ENCODE measurements at places on chromosomes 5 and 9.

DNA sequence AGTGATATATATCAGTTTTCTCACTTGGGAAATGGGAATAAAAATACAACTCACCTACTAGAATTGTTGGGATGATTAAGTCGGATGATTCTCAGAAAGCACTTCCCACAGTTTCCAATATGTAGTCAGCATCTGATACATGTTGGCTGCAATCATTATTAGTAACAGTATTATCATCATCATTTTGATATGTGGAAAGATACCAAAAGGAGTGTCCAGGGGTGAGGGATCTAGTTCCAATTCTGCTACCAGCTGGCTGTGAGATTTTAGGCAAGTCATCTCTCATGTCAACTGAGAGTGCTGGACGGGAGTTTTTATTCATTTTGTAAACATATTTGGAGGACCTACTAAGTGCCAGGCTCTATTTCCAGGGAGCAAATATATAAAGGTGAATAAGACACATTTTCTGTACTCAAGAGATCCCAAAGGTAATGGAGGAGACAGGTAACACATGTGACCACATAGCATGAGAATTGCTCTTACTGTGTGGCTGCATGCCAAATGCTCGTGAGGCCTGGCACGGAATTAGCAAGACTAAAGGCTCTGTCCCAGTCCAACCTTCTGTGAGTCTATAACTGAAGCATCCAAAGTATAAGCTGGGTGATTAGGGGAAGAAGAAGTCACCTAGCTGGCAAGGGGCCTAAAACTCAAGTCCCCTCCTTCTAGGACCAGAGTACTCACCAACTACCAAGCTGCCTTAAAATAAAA is 83.0 kb downstream of the GRIA1 start:
- H3K4me1 ChIP-seq, result no peaks in the 10 kb centered on the region
- no peak for DNase-seq
- no peak overlapping the region for H3K27ac ChIP-seq
- H3K27me3 ChIP-seq, result no peaks in the 10 kb centered on the region
- no peaks in the 10 kb centered on the region for H3K36me3 ChIP-seq

- H3K4me3 ChIP-seq, result no peak overlapping the region
- H3K4me1 ChIP-seq, result no peaks in the 10 kb centered on the region
- no peak overlapping the region for H3K27ac ChIP-seq
- H3K27me3 ChIP-seq, result no peaks in the 10 kb centered on the region
These were observed 1816.5 kb downstream of the MAT2B start for GRCh38 chr5:165321912-165322311.

GRCh38 chr9:131917009-131917408 is 162.7 kb downstream of the MED27 start:
- DNase-seq, result no peak
- H3K4me3 ChIP-seq, result no peak overlapping the region
- no peaks in the 10 kb centered on the region for H3K27me3 ChIP-seq
- H3K27ac ChIP-seq, result no peak overlapping the region
- H3K4me1 ChIP-seq, result no peaks in the 10 kb centered on the region

DNA sequence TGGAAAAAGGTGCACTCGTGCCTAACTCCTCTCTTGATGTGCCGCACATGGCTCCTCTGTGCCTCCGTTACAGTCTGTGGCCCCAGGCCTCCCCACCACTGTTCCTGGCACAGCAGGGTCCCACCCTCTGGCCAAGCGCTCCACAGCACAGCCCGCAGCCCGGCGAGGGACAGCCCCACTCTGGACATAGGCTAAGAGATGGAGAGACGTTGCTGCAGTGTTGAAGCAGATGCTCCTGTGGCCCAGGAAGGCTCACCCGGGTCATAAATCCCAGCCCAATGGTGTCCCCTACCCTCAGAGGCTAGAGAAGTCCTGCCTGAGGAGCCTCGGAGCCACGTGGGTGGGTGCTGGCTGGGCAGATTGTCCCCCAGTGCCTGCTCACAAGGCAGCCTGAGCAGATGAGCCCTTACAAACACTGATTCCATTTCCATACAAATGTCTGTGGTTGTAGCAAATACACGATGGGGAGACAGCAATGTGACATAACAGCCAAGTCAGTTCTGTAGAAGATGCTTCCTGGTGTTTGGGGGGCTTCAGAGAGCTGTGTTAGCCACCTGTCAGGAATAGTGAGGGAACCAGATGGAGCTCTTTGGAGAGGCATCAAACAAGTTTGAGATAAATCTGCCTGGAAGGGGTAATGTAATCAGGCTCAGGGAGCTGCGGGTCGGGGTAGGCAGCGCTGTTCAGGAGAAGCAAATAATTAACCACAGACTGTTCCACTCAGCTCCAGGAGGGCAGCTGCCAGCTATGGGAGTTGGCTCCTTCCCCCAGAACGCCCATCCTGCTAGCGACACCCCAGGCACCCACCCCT is 41.7 kb downstream of the C5orf15 start:
- peak overlapping the region; percentile 55 for H3K27ac ChIP-seq
- H3K4me3 ChIP-seq, result no peak overlapping the region
- H3K4me1 ChIP-seq, result peaks cover 33% of the 10 kb centered on the region

- no peak overlapping the region for H3K27ac ChIP-seq
- no peak overlapping the region for H3K4me3 ChIP-seq
- H3K4me1 ChIP-seq, result peaks cover 3% of the 10 kb centered on the region
- H3K36me3 ChIP-seq, result peaks cover 19% of the 10 kb centered on the region
These were observed 24.2 kb downstream of the LIFR start for GRCh38 chr5:38532165-38532669.

DNA sequence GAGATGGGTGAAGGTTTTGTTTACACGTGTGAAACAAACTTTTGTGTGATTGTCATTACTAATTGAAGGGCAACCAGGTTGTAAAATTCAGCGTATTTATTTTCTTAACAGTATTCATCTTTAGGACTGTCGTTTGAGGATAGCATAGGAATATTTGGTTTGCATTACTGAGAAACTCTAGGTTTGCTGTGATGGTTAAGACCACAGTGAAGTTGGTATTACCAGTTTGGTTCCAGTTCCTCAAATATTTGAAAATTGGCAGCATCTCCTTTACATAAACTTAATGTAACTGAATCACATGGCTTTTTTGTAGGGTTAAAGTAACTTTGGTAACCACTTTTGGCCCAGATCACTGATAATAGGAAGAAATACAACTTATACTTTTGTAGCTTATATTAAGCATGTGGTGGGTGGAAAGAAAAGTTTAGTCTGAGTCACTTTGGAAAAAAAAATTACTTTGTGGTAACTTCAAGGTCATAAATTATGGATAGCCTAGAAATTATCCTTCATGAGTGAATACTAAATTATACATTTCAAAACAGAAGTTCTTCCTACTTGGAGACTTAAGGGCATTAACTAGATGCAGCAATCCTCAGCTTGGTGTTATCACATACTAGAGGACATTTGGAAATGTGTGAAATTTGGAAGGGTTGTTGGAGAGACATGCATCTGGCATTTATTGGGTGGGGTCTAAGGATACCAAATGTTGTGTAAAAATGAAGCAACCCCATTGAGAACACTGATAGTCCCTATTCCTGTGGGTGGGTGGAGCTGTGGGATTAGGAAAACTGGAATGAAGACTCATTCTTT is 33.9 kb downstream of the G3BP1 start:
- no peak overlapping the region for H3K4me3 ChIP-seq
- no peak overlapping the region for H3K27ac ChIP-seq

DNA sequence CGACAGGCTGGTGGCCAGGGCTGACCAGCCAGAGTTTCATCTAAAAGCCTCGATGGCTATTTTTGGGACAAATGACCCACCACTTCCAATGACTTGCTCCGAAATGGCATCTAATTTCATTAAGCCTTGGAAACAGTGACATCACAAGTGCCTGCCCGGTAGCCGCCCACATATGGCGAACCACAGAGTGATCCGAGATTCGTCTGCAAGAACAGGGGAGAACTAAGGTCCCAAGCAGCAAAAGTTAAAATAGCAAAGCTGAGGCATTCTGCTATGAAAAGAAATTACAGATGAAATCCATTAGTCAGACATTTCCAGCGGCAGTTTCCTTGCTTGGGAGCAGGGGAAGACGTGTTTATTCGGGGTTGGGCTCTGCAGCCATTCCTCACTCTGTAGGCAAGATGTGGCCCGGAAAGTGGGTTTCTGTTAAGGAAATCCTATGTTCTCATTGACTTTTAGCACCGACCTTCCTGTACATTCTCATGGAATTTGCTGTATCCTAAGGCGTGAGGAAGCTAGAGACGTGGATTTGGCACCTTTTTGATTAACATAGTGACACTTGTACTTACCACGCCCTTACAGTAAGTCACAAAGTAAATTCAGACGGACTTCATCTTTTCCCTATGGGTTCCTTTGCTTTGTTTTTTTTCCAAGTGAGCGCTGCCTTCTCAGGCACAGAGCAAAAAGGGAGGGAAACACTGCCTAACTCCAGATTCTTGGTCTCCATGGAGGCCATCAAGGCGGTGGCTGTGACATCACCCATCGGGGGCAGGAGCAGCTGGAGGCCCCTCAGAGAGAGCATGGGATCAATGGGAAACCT is 45.1 kb downstream of the ERGIC1 start:
- DNase-seq, result no peak
- H3K36me3 ChIP-seq, result peaks cover 17% of the 10 kb centered on the region
- H3K27me3 ChIP-seq, result no peaks in the 10 kb centered on the region
- peaks cover 13% of the 10 kb centered on the region for H3K4me1 ChIP-seq

DNA sequence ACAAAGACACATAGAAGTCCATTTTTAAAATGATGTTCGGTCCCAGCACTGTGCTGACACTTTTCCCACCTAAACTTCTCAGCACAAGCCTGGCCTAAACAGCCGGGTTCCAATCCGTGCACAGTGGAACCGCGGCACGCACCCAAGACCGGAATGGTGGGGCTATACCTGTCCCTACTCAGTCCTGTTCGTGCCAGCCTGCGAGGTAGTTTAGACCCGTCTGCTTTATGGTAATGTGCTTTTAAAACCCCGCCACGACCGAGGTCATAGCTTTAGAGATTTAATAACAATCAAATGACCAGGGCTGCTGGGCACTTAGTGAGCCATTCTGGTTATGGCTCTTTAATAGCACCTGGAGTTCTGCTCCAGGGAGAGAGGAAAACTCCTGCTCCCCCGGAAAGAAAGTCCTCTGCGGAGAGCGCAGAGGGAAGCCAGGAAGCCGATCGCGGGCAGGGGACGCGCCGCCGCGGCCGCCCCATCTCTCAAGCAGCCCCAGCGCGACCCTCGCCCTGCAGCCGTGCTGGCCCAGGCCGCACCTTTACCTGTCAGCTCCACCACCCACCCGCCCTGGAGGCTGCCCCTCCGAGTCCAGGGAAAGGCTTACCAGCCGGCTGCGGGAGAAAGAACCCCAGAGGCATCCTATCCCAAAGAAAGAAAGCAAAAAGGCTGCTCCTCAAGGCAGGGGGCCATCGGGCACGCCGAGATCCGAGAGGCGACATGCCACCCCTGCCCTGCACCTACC is 511 bp downstream of the ARL15 start:
- peak overlapping the region; percentile 94 for H3K4me3 ChIP-seq
- peak; percentile 59 for DNase-seq
- H3K27ac ChIP-seq, result peak overlapping the region; percentile 89
- no peaks in the 10 kb centered on the region for H3K27me3 ChIP-seq
- peaks cover 2% of the 10 kb centered on the region for H3K4me1 ChIP-seq
- no peaks in the 10 kb centered on the region for H3K36me3 ChIP-seq

- H3K4me3 ChIP-seq, result no peak overlapping the region
- H3K27me3 ChIP-seq, result peaks cover 71% of the 10 kb centered on the region
- DNase-seq, result no peak
- no peaks in the 10 kb centered on the region for H3K36me3 ChIP-seq
- H3K27ac ChIP-seq, result no peak overlapping the region
These were observed 139.7 kb downstream of the TLE1 start for GRCh38 chr9:81549500-81550206.

- no peak overlapping the region for H3K27ac ChIP-seq
- DNase-seq, result no peak
- H3K27me3 ChIP-seq, result peaks cover 4% of the 10 kb centered on the region
These were observed 102.6 kb downstream of the WNK2 start for GRCh38 chr9:93286252-93287188.

GRCh38 chr9:128899566-128900322 is 17.8 kb downstream of the LRRC8A start:
- peaks cover 40% of the 10 kb centered on the region for H3K4me1 ChIP-seq
- H3K27ac ChIP-seq, result no peak overlapping the region
- peak; percentile 22 for DNase-seq
- no peak overlapping the region for H3K4me3 ChIP-seq
- no peaks in the 10 kb centered on the region for H3K27me3 ChIP-seq
- H3K36me3 ChIP-seq, result peaks cover 47% of the 10 kb centered on the region

GRCh38 chr5:158514319-158514985 is 585.3 kb downstream of the EBF1 start:
- no peaks in the 10 kb centered on the region for H3K27me3 ChIP-seq
- H3K36me3 ChIP-seq, result no peaks in the 10 kb centered on the region
- no peak overlapping the region for H3K4me3 ChIP-seq
- H3K4me1 ChIP-seq, result no peaks in the 10 kb centered on the region
- no peak overlapping the region for H3K27ac ChIP-seq
- peak; percentile 8 for DNase-seq

DNA sequence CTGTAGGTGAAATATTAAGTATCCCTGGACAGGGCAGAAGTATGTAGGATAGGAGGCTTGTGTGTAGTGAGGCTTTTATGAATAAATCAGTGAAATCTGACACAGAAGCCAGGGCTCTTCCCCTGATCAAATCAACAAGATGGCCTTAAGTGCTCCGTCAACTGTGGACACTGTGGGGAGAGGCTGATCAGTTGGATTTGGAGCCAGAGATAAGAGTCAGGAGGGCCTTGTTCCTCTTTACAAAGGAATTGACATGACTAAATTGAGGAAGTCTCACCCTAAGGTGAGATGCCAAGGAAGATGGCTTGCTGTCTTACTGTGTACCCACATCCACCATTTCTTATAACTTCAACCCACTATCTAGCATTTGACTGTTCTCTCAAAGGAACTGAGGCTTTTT is 91.6 kb upstream of the PRRC1 start:
- no peaks in the 10 kb centered on the region for H3K36me3 ChIP-seq
- H3K27ac ChIP-seq, result no peak overlapping the region
- no peaks in the 10 kb centered on the region for H3K27me3 ChIP-seq
- no peak overlapping the region for H3K4me3 ChIP-seq
- DNase-seq, result no peak

GRCh38 chr9:30932226-30932625 is 1452.2 kb upstream of the ACO1 start:
- no peak overlapping the region for H3K4me3 ChIP-seq
- no peak for DNase-seq
- H3K4me1 ChIP-seq, result no peaks in the 10 kb centered on the region
- no peaks in the 10 kb centered on the region for H3K27me3 ChIP-seq

- no peaks in the 10 kb centered on the region for H3K4me1 ChIP-seq
- H3K27me3 ChIP-seq, result no peaks in the 10 kb centered on the region
- no peak overlapping the region for H3K27ac ChIP-seq
- no peak for DNase-seq
- H3K4me3 ChIP-seq, result no peak overlapping the region
- H3K36me3 ChIP-seq, result no peaks in the 10 kb centered on the region
These were observed 563.9 kb upstream of the CLINT1 start for GRCh38 chr5:158422653-158423515.

GRCh38 chr5:166594567-166594966 is 1696.9 kb upstream of the WWC1 start:
- H3K36me3 ChIP-seq, result no peaks in the 10 kb centered on the region
- no peak overlapping the region for H3K4me3 ChIP-seq
- H3K27me3 ChIP-seq, result no peaks in the 10 kb centered on the region
- H3K4me1 ChIP-seq, result no peaks in the 10 kb centered on the region
- DNase-seq, result no peak
- no peak overlapping the region for H3K27ac ChIP-seq
